ENCODE measurements at places on chromosomes 13 and 19. TPM values are rescaled to one million over a fixed set of nuclear protein-coding genes. Genes with fewer than 3 reads are reported as not detected.

DNA sequence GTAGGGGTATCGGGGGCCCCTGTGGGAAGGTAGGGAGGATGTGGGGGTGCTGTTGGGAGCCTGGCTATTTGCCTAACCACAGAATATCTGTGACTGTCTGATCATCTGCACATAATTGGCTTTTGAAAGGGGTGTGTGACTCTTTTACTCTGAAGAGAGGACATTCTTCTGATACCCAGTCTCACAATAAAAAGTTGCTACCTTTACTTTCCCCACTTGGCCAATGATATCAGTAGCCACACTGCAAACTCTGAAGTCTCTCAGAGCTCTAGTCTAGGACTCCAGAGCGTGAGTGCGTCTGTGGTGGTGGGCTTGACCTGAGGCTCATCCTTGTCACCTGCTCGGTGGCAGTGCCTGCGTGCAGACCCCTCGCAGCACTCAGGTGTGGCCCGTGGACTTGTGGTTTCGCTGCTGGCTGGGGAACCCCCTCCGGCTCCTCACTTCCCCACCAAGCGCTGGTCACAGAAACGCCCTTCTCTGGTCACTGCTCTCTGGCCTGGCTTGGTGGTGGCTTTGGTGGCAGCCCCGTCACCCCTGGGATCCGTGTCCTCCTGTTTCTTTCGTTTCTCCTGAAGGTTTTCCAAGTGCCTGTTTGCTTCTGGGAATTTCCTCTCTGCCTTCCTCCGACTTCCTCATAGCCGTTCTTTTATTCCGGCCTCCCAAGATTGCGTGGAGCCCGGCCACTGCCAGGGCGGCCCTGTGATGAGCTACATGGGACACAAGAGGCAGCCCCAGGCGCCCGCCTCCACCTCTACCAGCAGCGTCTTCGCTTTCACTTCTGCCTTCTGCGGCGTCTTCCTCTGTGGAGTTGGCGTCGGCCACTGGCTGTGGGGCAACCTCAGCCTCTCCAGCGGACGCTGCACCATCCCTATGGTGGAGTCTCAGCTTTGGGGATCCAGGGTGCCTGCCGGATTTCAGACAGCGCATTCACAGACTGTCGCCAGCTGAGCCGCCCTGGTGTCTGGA lies 78.0 kb downstream of the ATP11A start:
- DNase-seq, result peak; percentile 88

DNA sequence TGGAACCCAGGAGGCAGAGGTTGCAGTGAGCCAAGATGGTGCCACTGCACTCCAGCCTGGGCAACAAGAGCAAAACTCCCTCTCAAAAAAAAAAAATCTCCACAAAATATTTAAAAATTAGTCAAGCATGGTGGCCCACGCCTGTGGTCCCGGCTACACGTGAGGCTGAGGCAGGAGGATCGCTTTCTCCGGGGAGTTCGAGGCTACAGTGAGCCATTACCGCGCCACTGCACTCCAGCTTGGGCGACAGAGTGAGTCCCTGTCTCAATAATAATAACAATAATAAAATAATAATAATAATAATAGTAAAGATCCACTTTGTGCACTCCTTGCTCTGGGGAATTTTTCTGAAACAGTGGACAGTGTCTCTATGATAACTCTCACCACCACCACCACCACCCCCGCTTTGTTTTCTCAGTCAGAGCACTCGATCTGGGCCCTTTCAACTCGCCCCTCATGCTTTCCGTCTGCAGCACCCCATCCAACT lies 8.7 kb downstream of the NAPSA start:
- peak; percentile 44 for DNase-seq

DNA sequence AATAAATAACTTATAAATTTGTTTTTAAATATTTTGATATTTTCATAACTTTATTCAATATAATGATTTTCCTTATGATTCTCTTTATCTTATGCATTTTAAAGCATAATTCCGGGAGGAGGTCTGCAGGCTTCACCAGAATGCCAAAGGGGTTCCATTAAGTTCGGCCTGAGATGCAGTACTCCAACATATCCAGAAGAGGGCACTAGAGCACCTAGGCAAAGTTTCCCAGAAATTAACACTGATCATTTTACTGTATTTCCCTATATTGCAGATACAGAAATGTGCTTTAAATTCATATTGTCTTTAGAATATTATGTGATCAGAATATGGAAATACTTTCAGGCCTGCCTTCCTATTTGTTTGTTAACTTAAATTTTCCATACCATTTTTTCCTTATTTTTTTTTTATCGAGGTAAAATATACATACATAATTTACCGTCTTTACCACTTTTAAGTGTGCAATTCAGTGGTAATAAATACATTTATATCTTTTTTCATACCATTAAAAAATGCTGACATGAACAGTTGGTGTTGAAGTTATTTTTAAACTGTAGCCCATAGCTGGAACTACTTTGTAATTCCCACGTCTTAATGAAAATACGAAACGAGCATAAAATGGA lies 58.9 kb upstream of the TM9SF2 start:
- no peak for DNase-seq

GRCh38 chr13:94620286-94620896 lies 18.7 kb downstream of the GPR180 start:
- no peak for DNase-seq

DNA sequence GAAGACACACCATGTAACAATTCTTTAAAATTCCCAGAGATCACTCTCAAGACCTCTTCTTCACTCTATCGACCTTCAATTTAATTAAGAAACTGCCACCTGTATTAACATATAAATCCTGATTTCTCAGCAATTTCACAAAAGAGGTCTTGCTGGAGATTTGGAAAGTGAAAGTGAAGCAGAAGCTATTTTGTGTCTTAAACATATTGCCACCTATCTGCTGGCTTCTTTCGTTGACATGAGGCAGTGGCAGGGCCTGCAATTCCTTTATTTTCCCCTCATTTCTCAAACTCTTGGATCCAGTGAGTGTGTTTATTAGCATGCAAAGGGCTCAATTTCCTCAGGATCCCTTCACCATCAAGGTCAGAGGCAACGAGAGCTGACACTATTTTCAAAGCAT lies 780.2 kb upstream of the SLITRK1 start:
- DNase-seq, result no peak

GRCh38 chr13:72842991-72843390 lies 61.1 kb downstream of the PIBF1 start:
- no peak for DNase-seq

- no peak for DNase-seq
Measured at GRCh38 chr19:37683520-37683919, 28.3 kb upstream of the ZFP30 start.

- no peak for DNase-seq
Measured at GRCh38 chr13:36028359-36029025, 102.7 kb downstream of the DCLK1 start.

GRCh38 chr19:48608798-48609263 lies 2.3 kb downstream of the SPACA4 start:
- DNase-seq, result no peak

- peak; percentile 74 for DNase-seq
Measured at GRCh38 chr19:54448040-54448773, 792 bp upstream of the LENG8 start.

DNA sequence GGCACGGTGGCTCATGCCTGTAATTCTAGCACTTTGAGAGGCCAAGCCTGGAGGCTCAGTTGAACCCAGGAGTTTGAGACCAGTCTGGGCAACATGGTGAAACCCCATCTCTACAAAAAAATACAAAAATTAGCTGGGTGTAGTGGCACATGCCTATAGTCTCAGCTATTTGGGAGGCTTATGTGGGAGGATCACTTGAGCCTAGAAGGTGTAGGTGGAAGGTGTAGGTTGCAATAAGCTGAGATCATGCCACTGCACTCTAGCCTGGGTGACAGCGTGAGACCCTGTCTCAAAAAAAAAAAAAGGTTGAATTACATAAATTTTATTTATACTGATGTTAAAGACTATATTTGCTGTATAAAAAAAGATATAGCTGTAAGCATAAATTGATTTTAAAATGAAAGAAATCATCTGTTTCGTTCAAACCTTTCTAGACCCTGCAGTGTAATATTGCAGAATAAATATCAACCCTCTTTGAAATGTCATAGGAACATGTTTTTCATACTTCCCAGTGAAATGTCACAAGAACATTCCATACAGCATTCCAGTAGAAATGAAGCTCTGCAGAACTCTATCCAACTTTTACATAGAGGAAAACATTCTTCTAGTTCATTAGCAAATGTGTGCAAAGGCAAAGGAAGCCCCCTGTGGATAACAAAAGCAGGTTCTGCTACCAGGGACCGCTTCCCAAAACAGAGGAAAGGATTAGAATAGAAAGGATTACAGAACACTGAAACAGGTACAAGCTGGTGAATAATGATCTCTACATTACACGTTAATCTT lies 76.0 kb downstream of the CAB39L start:
- DNase-seq, result no peak

- DNase-seq, result no peak
Measured at GRCh38 chr19:17379221-17379631, 2.1 kb upstream of the PLVAP start.

ZBTB45 gene
- 14.1 TPM for total RNA-seq

LHB gene
- total RNA-seq, result not detected

OR7A5 gene
- not detected for total RNA-seq

ZNF154 gene
- total RNA-seq, result 2.5 TPM

CLEC4M gene
- total RNA-seq, result 5.8 TPM

ZNF547 gene
- total RNA-seq, result 3.4 TPM

APOC1 gene
- 816 TPM for total RNA-seq

PRTN3 gene
- not detected for total RNA-seq
